ENCODE measurements at places on chromosomes 2 and 18.

DNA sequence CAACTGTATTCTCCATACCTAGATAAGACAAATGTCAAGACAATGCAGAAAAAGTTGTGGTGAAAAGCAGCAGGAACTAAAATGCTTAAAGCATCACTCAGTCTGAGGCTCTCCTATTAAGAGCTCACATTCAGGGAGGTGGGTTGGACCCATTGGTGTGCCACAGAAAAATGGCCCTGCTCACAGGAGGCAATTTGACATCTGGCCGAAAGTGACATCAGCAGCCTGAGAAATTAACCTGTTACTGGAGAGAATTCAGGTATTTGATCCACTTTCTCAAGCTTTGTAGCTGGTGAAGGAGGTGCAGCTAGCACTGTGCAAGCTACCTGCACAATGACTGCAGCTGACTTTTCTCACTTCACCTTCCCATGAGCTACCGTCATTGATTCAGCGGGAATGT is 86.0 kb downstream of the TMEM247 start:
- no peak for DNase-seq

- no peak for DNase-seq
Observed at GRCh38 chr2:188569431-188570165, 277.9 kb downstream of the GULP1 start.

GRCh38 chr18:74264303-74265020 is 27.3 kb downstream of the CYB5A start:
- DNase-seq = no peak

- DNase-seq = no peak
Observed at GRCh38 chr2:215615803-215616174, 179.9 kb upstream of the FN1 start.

All from PC-9 (cell line).